ENCODE measurements at places on chromosomes 1 and 21.

DNA sequence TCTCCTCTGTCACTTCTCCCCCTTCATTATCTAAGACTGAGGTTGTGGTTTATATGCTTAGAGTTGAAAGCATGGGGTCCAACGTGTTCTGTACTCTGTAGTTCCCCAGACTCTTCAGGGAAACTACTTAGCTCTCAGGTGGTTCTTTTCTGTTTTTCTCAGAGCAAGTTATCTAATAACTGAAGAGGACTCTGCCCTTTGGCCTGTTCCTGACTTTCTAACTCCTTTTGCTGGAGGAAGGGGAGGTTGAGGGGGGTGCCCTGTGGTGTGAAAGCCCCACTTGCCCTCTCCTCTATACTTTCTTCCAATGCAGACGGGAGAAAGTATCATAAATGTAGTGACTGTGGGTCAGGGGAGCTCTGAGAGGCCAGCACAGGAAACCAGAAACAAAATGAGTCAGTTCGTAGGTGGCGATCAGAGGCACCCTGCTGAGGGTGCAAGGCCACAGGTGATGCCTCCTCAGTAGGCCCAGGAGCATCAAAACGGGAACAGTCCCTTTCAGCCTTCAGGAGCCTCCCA lies 5.0 kb downstream of the SLC25A44 start:
- no peak for DNase-seq

GRCh38 chr1:91071838-91072237 lies 50.0 kb upstream of the ZNF644 start:
- no peak for DNase-seq

DNA sequence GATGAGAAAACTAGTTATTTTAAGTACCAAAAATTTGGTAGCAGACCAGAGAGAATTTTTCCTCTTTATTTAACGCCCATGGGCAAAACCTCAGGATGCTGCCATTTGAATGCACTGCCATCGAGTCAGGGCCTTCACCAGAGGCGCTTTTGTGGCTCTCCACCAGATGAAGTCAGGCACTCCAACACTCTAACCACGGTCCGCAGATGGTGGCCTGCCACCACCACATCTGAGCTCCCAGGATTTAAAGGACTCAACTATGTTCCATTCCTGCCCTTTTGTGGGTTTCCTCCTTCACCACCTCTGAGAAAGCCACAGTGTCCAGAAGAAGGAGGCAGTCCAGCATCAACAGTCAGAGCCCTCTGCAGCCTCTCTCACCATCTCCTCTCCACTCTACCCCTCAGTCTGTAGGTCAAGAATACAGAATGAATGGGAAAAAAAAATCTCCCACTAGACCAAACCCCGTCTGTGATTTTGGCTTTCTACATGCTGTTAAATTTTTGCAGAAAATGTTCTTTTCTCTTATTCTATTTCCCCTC lies 647.4 kb downstream of the USP25 start:
- no peak for DNase-seq

GRCh38 chr1:167739752-167740151 lies 18.0 kb downstream of the MPZL1 start:
- no peak for DNase-seq

DNA sequence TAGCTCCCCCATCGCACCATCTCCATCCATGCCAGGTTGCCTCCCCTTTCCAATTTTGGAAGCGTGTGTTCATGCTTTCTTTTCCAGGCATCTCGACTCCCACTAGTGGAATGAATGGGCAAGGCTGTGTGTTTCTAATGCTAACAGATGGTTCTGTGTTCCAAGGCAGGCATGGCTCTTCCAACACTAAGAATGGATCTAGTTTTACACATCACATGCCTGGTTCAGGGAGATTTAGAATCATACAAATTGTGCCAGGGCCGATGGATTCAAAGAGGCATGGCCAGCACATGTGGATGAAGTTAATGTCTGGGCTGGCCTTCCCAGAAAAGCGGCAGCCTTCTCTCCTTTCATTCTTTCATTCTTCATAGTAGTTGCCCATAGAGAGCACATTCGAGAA lies 438.7 kb downstream of the PRDM2 start:
- DNase-seq = no peak

GRCh38 chr1:27503844-27504587 lies 14.0 kb upstream of the WASF2 start:
- DNase-seq = peak; percentile 48

DNA sequence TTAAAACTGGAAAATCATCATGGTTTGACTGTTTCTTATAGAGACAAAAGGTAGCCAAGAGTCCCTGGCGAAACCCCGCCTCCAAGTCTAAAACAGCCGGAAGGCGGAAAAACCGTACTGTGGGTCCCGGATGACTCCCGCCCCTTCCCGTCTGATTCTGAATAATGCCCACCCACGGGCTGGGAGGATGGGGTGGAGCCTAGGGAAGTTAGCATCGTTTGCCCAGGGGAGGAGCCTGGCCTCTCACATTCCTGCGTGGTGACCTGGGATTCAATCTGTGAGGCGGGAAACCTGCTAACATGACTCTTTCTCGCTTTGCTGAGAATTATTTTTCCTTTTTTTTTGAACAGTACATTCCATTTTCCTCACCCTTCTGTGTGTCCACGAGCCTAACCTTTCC lies 124.9 kb downstream of the KCNK1 start:
- no peak for DNase-seq

- DNase-seq = no peak
Measured at GRCh38 chr1:84347932-84348555, 46.5 kb downstream of the SAMD13 start.

- DNase-seq = no peak
Measured at GRCh38 chr1:12565966-12566352, 52.1 kb downstream of the DHRS3 start.

- no peak for DNase-seq
Measured at GRCh38 chr1:39214714-39214997, 10.2 kb downstream of the MACF1 start.

DNA sequence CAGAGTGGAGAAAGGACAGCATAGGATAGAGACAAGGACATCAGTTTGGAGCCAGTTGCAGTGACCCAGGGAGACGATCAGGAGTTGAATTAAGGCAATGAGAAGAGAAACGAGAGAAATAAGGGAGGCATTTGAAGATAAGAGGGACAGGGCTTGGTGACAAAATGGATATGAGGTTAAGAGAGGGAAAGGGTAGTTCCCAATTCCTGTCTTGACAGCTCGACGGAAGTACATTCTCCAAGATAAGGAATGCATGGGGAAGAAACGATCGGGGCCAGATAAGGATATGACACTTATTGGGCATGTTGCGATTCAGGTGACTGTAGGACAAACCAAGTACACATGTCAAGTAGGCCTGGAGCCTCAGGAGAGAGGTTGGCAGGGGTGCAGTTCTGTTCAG lies 18.7 kb upstream of the KCNN3 start:
- no peak for DNase-seq

DNA sequence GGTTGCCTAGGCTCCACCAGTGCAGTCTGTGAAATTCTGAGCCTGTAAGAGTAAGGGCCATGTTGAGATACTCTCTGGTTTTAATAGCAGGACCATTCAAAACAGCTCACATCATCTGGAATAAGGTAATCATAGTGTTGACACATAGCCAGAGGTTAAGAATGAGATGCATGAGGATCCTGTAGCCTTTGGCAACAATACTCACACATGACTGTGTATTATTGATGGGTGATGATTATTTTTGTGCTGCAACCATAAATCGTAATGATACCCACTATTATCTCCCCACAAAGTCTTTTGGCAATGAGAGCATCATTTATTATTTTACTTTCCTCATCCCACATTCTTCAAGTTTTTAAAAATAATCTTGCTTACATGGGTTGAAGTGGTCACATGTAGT lies 35.5 kb downstream of the KCNK2 start:
- DNase-seq = no peak

DNA sequence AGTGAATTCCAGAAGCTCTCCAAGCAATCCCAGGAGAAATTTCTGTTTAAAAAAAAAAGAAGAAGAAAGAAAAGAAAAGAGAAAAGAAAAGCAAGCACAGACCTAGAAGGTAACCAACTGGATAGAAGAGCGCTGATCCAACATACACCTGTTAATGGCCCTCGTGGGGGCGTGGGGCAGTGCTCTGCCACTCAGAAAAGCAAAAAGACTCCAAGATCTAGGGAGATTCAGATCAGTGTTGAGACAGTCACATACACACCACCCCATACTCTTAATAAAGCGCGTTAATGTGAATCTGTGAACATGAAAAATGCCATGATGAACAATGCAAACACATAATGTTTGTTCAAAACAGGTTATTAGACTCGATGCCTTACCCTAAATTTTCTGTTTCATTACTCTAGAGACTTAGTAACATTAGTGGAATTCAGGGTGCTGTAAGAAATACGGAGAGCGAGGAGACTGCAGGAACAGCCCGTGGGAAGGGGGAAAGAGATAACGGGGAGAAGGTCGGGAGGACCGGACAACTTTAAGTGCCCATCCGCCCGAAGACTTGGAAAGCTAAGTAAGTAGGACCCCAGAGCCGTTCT lies 406 bp downstream of the NME7 start:
- DNase-seq = no peak

GRCh38 chr1:151881479-151881878 lies 27.8 kb downstream of the THEM4 start:
- DNase-seq = no peak

GRCh38 chr1:190138702-190139101 lies 339.0 kb downstream of the BRINP3 start:
- no peak for DNase-seq

DNA sequence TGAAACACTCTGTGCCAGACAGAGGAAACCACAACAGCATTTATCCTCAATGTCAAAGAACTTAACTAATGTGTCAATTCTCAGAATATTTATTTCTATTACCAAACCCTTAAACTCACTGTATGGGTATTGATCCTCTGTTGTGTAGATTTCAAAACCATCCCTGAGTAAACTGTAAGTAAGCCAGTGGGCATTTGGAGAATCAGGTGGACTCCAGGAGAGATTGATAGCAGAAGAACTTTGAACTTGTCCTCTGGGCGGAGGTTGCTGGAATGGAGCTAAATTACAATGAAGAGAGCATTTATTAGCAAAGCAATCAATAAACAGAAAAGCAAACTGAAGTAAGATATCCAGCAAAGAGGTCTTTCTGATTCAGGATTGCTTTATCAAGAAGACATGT lies 216.1 kb downstream of the USH2A start:
- DNase-seq = no peak

GRCh38 chr1:218413179-218413578 lies 68.0 kb downstream of the TGFB2 start:
- no peak for DNase-seq

GRCh38 chr1:31723828-31724359 lies 20.1 kb upstream of the COL16A1 start:
- no peak for DNase-seq

DNA sequence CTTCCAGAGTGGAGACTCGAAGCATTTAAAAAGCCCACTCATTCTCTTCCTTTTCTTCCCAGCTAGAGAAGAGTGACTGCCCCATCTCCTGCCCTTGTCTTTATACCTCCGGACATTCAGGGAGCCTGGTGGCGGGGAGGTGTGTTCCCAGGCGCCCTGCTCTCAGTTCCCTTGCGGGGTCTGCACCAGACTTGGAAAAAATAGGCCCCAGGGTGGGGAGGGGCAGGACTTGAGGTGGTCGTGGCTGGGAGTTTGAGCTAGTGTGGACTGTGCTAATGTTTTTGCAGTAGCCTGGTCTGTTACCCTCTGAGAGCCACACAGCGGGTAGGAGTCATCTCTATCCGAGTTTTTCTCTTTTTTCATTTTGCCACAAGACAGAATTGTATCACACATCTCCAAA lies 139.1 kb downstream of the PEX14 start:
- DNase-seq = no peak

- DNase-seq = no peak
Measured at GRCh38 chr21:42677339-42678321, 24.2 kb downstream of the PDE9A start.

- DNase-seq = no peak
Measured at GRCh38 chr1:158931055-158931737, at the start of gene PYHIN1. TSS of gene PYHIN1 (plus strand) at chr1:158931552. CDS start at chr1:158936911, 5,359 bp downstream.

GRCh38 chr1:180188684-180189175 lies 34.1 kb downstream of the QSOX1 start:
- no peak for DNase-seq

GRCh38 chr21:41091616-41092015 lies 76.3 kb upstream of the BACE2 start:
- DNase-seq = no peak

- no peak for DNase-seq
Measured at GRCh38 chr1:49163031-49163430, 386.3 kb upstream of the BEND5 start.

GRCh38 chr1:213914392-213914791 lies 73.4 kb upstream of the PROX1 start:
- no peak for DNase-seq

DNA sequence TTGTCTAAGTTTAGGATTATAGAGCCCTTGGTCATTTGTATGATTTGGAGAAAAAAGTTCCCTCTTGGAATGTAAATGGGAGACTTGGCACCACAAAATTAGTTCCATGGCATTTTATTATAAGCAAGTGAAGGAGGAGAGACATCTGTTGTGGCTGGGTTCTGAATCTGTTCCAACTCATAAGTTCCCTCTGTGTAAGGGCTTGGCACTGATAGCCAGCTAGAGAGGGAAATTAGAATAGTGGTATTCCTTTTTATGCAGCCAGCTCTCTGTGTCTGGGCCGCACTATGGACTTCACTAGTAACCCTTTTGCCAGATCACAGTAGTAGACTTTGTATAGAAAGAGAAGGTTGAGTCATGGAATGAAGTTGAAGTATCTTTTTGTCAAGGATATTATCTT lies 31.1 kb downstream of the GNAI3 start:
- no peak for DNase-seq

DNA sequence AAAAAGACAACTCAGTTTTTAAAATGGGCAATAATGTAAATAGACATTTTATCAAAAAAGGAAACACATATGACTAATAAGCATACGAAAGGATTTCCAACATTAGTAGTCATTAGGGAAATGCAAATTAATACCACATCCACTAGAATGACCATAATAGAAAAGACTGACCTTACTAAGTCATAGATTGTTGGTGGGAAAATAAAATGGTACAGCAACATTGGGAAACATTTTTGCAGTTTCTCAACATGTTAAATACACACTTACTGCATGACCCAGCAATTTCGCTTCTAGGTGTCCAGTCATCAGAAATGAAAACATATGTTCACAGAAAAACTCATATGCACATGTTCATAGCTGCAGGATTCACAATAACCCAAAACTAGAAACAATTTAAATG lies 29.9 kb upstream of the SLC44A3 start:
- no peak for DNase-seq

All from AG09319 (cell line).